ENCODE measurements at places on chromosomes 16 and 17.

GRCh38 chr17:79073016-79073705 lies 1.5 kb upstream of the ENGASE start:
- no peak for DNase-seq

DNA sequence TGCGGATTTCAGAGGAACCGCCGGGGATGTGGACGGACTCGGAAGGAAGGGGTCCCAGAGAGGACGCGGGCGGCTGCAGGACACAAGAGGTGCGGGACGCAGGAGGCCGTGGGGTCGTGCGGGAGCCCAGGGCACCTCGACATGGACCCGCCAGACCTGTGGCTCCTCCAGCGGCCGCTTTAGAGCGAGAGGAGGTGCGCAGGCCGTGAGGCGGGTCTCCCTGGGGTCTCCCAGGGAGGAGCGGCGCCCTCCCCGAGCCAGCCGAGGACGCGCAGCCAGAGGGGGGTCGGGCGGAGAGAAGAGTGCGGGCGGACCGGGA lies 6.8 kb upstream of the FLYWCH1 start:
- DNase-seq = no peak

DNA sequence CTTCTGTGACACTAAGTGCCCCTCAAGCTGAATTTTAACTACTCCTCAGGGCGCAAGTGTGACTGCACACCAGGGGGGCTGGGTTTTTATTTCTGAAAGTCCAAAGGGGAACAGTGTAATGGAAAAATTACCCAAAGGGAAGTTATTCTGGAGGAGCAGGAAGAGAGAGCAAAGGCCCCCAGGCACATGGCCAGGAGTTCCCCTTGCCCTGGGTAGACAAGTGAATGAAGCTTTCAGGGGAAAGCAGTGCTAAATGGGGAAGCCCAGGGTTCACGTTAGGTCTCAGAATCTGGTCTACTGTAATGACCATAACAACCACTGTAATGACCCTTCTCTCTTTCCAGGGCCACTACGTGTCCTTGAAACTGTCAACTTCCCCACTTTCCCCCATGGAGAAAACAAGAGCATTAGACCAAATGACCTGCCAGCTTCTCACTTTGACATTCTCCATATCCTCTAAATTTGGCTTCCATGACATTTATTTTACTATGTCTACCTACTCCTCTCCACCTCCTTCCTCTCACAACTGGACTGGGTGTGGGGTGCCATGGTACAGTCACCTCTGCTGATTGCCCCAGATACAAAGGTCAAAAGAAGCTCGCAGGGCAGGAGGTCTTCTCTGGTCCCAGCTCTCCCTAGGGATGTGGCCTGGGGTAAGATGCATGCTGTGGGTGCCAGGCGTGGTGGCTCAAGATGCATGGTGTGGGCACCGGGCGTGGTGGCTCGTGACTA lies 34.1 kb upstream of the MMP2 start:
- DNase-seq = no peak

GRCh38 chr16:3872216-3872895 lies 8.2 kb downstream of the CREBBP start:
- no peak for DNase-seq

- DNase-seq = no peak
Observed at GRCh38 chr16:67468731-67469130, 12.2 kb downstream of the ATP6V0D1 start.

GRCh38 chr16:84611041-84611440 lies 6.8 kb downstream of the COTL1 start:
- DNase-seq = no peak

All from omental fat pad (tissue), 4 donors.